ENCODE measurements at places on chromosomes 6 and 20. TPM values are rescaled to one million over a fixed set of nuclear protein-coding genes. Genes with fewer than 3 reads are reported as not detected.

FUT9 gene
- under 0.01 TPM for total RNA-seq

CCN6 gene
- 5.4 TPM for total RNA-seq

RSPO3 gene
- total RNA-seq, result 0.17 TPM

RAB44 gene
- not detected for total RNA-seq

OSTM1 gene
- total RNA-seq, result 52.6 TPM

C6orf163 gene
- total RNA-seq, result not detected

BPIFB4 gene
- total RNA-seq, result not detected

PCSK2 gene
- not detected for total RNA-seq

DNA sequence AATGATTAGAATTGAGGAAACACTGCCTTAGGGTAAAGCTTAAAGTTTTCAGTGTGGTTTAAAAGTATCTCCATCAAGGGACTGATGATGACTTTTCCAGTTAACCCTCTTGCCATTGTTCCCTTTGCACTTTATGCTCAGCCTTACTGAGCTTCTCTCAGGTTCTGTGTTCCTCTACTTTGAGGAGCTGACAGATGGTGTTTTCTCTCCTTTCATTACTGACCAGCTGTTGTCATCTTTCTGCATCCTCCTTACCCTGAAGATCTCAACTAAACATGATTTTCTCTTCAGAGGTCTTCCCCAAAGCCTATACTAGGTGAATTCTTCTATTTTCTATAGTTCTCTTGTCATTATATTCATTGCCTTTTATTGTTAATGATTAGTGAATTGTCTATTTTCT lies 475.6 kb upstream of the SYNCRIP start:
- DNase-seq, result no peak

DNA sequence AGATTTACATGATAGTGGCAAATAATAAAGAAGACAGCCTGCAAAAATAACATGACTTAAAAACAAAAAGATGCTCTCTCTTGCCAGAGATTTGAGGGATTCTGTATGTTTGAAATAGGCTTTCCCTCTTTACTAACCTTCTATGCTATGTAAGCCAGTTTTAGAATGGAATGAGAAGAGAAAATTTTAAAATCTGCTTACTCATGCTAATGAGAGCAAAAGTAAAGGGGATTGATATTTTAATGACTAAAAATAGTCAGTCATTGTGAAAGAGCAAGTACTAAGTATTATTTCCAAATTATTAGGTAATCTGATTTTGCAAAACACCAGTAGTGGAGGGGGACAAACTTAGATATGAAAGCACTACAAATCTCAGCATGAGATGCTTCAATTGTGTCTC lies 563.3 kb upstream of the ADGRB3 start:
- no peak for DNase-seq

- DNase-seq, result peak; percentile 97
These were observed 17.2 kb downstream of the TAB2 start for GRCh38 chr6:149334682-149335160.

- no peak for DNase-seq
These were observed 41.6 kb downstream of the PLAGL2 start for GRCh38 chr20:32165836-32166545.

- DNase-seq, result peak; percentile 70
These were observed 114.9 kb upstream of the DST start for GRCh38 chr6:56757588-56757984.

DNA sequence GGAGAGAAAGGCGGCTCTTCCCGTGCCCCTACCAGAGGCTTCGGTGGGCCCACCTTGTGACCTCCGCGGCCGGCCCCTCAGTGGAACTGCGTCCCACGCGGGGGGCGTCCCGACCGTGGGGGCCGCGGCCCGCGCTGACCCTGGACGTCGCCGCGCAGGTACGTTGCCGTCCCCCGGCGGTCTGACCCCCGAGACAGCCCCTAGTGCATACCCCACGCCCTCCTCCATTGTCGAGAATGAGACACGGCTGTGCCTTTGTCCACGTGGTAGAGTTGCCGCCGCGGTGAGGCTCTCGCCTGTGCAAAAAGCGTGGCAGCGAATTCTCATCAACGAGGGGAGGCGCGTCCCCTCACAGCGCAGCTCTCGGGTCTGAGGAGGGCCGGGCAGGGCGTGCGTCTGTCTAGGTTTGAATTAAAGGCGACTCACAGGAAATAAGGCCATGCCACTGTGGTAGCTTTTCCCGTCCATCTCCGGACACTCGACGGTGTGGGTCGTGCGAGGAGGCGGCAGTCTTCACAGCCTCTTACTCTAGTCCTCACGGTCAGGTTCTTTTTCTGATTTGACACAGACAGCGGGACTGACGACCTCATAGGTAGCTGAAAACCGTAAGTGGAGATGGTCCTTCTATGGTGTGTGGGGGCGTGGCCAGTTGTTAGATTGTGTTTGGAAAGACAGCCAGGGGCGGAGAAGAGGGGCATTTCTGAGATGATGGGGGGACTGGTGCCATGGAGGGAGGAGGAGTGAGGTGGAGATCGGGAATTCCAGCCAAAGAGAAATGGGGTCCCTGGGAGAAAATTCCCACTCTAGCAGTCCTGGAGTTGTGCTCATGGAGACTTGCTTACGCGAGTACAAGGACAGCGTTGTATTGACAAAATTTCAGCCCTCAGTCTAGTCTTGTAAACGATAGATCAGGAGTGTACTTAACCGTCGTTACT lies 580 bp downstream of the NXT1 start:
- peak; percentile 29 for DNase-seq

- no peak for DNase-seq
These were observed 157.8 kb downstream of the SLC22A3 start for GRCh38 chr6:160505970-160506369.

DNA sequence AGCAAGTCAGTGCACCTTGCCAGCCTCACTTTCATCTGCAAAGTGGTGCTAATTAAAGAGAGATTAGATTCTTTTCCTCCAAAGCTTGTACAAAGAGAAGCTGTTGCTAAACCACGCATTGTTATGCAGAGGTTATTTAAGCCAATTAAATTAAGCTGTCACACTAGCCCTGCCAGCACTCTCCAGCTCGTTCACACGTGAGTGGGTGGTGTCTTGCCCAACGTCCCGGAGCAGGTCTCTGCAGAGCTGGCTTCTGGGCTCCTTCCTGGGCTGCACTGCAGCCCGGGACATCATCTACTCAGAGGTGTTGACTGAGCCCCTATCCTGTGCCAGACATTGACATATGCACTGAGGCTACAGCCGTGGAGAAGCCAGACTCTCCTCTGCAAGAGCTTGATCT lies 401.6 kb upstream of the SULF2 start:
- peak; percentile 53 for DNase-seq

Measured in renal cortical epithelial cell (primary cell).